PC-3 (cell line): ENCODE measurements at places on chromosomes 12 and 14. TPM values are rescaled to one million over a fixed set of nuclear protein-coding genes. Genes with fewer than 3 reads are reported as not detected.

The SALL2 gene
- total RNA-seq = 4.1 and 6.0 TPM in 2 replicates

The SLCO1B1 gene
- not detected in 2 replicates for total RNA-seq

The OR6C2 gene
- total RNA-seq = not detected in 2 replicates

The RPGRIP1 gene
- total RNA-seq = 0.33 TPM in 1 of 2 replicates, not detected in the other

The GALNT8 gene
- total RNA-seq = not detected in 2 replicates

The CD163 gene
- not detected in 2 replicates for total RNA-seq

The GUCY2C gene
- not detected in 2 replicates for total RNA-seq

The TSPAN19 gene
- total RNA-seq = not detected in 2 replicates

The LIMA1 gene
- 45.1 and 58.2 TPM in 2 replicates for total RNA-seq

The WNT1 gene
- total RNA-seq = not detected in 2 replicates

The KLHL33 gene
- total RNA-seq = 0.17 TPM in 1 of 2 replicates, not detected in the other

The GALNT6 gene
- total RNA-seq = 93.4 and 101 TPM in 2 replicates

The OLR1 gene
- total RNA-seq = 0.80 TPM in 1 of 2 replicates, not detected in the other
